ENCODE measurements at places on chromosomes 7 and 10.

DNA sequence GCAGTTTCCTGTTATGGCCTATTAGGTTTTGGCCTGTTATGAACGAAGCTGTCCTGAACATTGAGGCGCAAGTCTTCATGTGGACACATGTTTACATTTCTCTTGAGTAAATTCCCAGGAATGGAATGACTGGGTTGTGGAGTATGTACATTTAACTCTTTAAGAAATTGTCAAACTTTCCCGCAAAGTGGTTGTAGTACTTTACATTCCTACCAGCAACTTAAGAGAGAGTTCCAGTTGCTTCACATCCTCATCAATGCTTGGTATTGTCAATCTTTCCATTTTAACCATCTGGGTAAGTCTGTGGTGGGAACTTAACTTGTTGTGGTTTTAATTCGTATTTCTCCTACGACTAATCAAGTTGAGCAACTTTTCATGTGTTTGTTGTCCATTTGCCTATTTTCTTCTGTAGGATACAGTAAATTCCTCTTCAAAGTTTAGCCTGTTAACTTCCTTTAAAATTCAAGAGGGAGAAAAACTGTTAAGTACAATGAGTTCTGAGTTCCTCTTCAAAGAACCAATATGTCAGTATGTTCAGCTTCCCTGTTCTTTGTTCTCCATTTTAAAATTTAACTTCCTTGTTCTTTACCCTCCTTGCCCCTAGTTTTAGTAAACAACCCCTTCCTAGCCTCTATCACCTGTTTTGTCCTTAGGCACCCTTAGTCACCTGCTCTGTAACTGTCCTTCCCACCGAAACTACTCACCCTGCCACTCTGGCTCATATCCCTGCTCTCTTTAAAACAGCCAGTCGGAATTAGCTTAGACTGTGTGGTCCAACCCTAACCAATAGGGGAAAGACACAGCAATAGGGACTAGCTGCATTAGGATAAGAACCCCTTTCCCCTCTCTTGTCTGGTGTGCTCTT lies 74.0 kb downstream of the FAM241B start:
- DNase-seq, result no peak

- DNase-seq, result no peak
These were observed 45.9 kb downstream of the MTURN start for GRCh38 chr7:30180718-30181117.

DNA sequence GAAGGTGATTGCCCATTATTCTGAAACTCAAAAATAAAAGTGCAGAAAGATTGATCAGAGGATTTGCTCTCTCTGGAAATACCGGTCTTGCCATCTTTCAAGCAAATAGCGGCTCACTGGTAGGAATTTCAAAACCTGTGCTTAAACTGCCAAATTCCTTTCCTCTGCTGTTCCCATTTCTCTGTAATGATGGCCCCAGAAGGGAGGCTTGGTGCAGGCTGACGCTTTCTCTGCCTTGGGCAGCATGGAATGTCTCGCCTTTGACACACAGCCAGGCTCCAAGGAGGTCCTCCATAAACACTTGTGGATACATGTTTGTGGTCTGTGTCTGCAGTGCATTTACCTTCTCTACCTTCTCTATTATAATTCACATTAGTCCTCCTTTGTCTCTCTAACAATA lies 146.8 kb downstream of the HIBADH start:
- no peak for DNase-seq

DNA sequence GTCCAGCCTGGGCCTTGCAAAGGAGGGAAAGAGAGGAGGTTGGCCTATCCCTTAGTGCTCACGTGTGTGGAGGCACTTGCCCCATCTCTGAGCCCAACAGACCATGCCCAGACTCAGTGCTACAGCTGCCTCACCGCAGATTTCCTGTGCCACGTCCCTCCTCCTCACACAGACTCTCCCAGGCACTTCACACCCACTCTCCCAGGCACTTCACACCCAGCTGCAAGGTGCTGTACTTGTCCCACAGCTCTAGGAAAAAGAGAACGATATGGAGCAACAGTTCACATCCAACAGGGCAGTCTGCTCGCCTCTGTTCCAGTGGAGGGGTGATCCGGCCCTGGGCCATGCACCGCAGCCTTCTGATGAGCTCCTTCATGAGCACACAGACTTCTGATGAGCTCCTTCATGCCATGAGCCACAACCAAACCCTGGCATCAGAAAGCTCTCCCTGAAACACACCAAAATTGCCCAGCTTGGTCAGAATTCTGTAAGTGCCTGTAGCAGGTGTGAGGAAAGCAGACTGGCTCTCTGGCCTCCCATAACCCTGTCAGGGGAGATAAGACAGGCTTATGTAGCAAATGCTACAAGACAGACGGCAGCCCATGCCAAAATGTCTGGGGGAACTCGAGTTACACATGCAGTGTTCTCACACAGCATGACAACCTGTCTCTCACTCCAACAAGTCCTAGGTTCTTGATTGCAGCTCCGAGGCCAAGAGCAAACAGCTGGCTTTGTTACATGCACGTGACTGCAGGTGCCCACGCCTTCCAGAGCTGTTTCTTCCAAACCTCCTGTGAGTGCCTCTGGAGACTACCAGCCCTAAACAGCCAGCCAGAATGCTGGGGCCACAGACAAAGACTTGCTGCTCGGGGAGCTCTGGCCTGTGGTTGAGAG lies 348.5 kb downstream of the GRID1 start:
- no peak for DNase-seq

DNA sequence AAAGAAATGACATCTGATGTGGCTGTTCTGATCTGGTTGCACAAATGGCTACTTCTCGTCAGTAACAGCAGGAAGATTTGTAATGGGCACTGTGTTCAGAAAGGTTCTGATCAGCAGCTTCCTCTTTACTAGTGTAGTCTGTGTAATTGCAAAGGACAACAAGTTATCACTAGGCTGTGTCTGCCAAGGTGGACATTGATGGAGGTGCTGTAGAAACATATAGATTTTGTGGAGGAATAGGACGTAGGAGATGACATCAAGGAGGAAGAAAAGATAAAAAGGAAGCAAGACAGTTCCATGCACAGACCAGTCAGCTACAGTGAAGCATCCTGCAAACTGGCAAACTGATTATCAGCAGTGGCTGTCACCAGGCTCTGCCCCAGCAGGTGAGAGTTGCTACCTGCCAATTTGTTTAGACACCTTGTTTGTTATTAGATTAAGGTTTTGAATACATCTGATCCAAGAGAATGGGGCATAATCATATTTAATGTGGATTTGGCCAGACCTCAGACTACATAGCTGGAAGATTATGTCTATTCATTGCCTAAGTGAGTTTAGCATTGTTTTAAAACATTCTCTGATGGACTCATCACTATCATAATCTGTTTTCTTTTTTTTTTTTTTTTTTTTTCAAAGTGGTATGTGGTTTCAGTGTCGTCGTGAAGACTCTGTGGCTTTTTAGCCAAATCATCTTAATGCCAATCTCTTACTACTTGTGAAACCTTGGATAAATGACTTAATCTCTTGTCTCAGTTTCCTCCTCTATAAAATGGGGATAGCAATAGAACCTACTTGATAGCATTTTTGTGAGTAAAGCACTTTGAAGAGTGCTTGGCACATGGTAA lies 417.9 kb upstream of the LRGUK start:
- DNase-seq, result no peak

GRCh38 chr7:143882604-143883078 lies 19.3 kb downstream of the TCAF1 start:
- peak; percentile 76 for DNase-seq

- no peak for DNase-seq
These were observed 32.1 kb upstream of the CALD1 start for GRCh38 chr7:134747326-134747725.

DNA sequence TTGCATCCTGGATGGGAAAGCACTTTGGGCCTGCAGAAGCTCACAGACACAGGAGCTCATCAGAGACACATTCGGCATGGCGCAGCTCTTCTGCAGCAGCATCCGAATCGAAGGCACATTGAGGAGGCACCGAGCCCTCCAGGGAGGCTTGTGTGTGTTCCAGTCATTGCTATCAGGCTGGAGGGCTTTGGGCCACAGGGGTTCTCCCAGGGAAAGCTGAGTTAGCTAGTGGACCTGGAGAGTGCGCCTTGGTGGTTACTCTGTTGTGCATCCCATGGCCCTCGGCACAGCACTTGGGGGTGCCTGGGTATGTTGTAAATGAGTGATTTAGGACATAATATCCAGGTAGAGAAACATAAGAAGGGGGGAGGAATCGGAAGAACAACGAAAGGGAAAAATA lies 388.7 kb upstream of the RNF32 start:
- no peak for DNase-seq

- no peak for DNase-seq
These were observed 1.2 kb upstream of the EVX1 start for GRCh38 chr7:27241189-27242056.

GRCh38 chr10:132690821-132691610 lies 94.9 kb downstream of the NKX6-2 start:
- no peak for DNase-seq

DNA sequence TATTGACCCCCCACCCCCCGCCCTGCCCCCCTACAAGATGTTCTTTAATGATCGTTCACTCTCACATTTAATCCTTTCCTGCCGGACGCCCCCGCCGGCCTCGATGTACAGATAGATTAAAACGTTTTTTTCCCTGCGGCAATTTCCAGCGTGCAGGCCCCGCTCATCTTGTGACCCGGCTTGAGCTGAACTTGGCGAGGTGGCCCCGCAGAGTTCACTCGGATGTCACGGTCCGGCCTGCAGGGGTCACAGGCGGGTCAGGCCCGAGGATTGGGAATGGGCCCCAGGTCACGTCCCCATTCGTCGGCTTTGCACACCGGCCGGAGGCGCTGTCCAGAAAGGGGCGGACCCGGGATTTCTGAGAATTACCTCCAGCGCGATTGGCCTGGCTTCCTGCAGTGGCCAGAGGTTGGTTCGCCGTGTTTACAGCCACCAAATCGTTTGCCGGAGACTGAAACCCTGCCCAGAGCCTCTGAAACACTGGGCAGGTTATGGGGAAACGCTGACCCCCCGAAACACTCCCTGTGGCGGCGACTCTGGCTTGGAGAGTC lies 1.9 kb upstream of the CYP26A1 start:
- no peak for DNase-seq

DNA sequence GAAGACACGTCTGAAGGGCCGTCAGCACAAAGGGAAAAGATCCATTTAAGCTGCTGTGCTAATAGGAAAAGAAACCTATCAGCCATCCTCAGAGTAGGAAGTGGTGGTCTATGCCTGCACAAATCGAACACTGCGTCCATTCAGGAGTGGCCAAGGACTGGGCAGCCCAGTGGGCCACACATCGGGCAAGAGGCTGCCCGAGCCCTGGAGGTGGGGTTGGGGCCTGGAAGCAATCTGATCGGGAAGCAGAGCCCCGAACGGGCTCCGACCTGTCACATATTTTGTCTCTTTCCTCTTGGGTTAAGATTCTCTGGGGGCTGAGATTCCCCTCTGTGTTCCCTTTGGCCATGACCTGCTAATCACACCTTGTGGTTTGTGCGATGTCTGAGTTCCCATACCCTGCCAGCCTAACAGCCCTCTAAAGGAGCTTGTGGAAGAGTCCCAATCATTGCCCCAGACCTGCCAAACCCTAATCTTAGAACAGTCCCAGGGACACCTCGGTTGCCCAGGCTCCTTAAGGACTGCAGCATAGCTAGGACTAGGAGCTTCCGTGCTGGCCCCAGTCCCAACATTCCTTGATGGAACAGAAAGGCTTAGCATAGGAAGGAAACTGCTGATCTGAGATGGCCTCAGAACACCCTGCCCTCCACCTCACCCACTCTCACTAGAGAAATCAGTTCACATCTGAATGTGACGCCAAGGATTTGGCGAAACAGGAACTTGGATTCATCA lies 77.9 kb upstream of the SAMD8 start:
- no peak for DNase-seq

DNA sequence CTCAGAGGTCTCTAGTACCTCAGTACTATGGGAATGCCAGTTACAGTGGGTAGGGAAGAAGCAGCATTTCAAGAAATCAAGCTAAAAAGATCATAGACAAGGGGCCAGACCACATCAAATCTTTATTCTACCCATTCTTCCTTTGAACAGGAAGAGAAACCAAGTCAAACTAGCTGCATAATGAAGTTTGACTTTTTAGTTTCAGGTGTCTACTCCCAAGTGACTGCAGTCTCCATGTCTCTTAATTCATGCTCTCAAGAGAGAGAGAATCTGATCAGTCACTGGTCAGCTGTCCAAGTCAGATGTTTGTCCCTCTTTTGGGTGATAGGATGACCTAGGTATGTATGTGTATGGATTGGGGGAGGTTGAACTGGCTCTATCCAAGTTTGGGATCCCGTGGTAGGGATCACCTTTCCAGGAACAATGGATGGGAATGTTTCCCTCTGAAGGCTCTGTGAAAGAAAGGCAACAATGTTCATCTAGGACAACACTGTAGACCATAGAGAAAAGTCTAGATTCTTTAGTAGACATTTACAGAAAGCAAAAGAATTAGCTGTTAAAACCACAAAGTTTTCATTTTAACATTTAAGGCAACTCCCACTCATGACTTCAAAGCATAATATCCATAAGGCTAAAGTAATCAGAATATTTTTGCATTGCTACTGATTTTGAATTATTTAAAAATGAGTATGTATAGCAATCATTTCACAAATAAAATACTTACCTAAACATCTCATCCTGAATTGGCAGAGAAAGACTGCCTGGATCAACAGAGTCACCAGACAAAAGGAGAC lies 30.1 kb upstream of the PRTFDC1 start:
- DNase-seq, result no peak

DNA sequence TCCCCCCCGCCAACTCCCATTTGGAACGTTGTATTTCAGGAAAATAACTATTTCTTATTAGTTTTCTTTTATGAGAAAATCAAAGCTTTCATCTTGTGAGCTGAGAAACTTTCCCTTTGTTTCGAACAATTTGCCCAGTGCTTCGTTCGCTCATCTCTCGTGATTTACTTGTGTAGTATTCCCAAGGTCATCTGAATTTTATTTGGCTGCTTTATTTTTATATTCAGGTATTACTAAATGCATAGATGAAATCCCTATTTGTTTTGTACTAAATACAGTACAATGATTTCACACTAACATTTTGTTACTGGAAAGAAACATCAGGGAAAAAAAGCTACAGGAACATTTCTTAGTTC lies 12.0 kb upstream of the EBLN1 start:
- no peak for DNase-seq

DNA sequence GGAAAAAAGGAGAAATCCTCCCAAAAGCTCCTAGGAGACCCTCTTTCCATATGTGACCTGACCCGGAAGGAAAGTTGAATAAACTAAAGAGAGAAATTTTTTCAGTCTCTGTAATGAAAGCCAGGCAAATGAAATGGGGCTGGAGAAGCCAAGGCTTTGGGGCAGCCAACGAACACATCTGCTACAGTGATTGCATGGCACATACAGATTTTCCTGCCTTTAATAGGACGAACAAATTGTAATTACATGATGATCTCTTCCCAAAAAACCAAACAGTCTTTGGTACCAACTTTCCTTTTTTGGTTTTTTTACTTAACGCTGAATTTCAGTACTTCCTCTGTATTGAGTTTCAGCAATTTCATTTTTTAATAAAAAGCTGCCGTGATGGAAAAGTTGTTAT lies 23.5 kb upstream of the PTN start:
- no peak for DNase-seq

DNA sequence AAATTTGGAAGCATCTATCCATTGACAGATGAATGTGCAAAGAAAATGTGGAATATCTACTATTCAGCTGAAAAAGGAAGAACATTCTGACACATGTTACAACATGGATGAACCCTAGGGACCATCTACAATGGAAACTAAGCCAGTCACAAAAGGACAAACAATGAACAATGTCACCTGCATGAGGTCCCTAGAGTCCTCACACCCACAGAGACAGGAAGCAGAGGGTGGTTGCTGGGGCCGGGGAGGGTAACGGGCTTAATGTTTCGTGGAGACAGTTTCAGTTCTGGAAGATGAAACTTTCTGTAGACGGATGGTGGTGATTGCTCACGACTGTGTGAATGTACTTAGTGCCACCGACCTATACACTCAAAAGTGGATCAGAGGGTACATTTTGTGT lies 282.9 kb downstream of the ADARB2 start:
- DNase-seq, result no peak

GRCh38 chr10:26554246-26554645 lies 116.1 kb downstream of the APBB1IP start:
- no peak for DNase-seq

Measured in hippocampal formation (tissue), 2 donors.